SJSA1 (cell line): ENCODE measurements at places on chromosomes 6 and 20. TPM values are rescaled to one million over a fixed set of nuclear protein-coding genes. Genes with fewer than 3 reads are reported as not detected.

GRCh38 chr20:48194583-48194982 is 409.3 kb upstream of the SULF2 start:
- no peak for DNase-seq

DNA sequence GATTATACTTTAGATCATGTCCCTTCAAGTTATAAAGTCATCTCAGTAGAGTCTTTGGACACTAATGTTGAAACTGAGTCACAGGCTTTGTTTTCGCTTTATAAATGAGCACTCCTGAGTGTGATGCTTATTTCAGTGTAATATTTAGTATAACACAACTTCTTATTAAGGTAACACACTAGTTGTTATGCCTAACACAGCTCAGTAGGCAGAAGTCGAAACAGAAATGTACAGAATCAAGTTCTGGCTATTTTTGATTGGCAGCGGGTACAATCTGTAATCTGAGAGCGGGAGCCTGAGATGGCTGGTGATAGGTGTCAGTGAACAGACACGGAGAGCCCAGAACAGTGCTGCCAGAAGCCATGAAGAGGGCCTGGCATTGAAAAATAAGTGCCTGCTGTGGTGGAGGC is 11.4 kb downstream of the HECA start:
- DNase-seq = no peak

DNA sequence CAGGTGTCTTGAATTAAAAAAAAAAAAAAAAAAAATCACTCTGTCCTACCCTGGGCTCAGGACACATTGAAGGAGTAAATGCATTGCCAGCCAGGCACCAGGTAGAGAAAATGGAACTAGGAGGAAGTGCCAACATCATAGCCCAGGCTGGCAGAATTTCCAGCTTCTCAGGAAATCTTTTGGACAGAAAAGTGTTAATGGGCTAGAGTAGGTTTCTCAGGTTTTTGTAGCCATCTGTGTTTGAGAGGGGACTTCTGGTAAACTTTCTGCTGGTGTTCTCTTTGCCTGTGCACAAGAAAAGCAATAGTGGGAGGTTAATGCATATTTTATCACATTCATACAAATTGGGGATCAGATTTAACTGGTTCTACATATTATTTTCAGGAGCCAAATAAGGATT is 678.3 kb upstream of the NRSN1 start:
- DNase-seq = no peak

DNA sequence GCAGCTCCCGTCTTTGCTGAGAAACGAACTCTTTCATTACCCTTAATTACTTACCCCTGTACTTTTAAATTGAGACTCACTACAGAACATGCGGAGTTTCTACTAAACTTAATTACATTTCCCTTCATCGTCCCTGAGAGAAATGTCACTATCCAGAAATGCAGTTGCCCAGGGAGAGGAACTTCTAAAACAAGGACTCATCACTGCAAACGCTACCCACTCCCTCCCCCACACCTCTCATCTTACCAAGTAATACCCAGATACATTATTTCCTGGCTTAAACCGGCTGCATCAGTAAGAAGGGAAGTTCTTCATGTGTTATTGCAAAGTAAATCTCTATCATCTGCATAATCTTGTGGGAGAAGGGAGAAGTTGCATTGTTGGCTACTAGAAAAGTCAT is 138.3 kb downstream of the IPCEF1 start:
- no peak for DNase-seq

GRCh38 chr6:100891079-100891478 is 9.9 kb upstream of the ASCC3 start:
- DNase-seq = no peak

GRCh38 chr20:58523971-58524315 is 8.7 kb upstream of the APCDD1L start:
- no peak for DNase-seq

GRCh38 chr6:21949211-21949801 is 347.5 kb downstream of the PRL start:
- DNase-seq = no peak

DNA sequence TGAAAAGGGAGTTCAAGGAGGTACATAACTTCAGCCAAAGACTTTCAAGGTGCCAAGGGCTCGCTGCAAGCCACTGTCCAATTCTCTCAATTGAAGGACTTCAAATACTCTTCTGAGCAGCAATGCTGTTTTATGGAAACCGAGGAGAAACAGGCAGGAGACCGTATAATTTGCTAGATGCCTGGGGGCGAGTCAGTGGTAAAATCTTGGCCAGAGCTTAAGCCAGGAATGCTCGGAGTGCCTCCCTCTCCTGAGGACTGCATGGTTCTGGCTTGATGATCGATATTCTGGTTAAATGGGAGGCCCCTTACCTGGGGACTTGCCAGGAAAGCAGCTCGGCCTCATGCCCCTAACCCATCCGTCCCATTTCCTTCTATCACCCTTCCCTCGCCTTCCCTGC is 35.8 kb upstream of the NOP56 start:
- no peak for DNase-seq

The FRK gene
- 0.66 and 0.91 TPM in 2 replicates for total RNA-seq

DNA sequence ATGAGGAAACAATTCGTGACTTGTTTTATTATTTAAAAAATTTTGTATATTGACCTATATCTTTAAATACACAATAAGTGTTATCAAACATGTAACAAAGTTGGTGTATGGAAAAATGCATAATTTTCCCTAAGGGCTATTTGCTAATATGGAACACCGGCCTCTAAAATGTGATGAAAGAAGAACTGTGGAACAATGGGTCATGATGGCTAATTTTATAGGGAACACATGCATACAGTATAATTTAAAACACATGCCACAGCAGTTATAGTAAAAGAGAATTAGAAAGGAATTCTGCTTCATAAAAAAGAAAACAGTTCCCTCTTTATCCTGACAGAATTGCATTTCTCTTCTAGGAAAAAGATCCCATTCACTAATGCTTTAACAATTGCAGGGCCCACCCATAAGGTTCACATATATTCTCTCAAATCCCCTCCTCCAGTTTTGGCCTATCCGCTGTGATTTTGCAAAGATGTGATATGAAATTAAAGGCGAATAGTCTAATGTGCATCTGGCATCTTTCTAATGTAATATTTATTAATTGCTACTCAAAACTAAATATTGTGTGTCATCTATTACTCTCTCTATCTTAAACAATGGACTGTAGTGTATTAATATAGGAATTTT is 628.1 kb upstream of the CITED2 start:
- peak; percentile 56 for DNase-seq

DNA sequence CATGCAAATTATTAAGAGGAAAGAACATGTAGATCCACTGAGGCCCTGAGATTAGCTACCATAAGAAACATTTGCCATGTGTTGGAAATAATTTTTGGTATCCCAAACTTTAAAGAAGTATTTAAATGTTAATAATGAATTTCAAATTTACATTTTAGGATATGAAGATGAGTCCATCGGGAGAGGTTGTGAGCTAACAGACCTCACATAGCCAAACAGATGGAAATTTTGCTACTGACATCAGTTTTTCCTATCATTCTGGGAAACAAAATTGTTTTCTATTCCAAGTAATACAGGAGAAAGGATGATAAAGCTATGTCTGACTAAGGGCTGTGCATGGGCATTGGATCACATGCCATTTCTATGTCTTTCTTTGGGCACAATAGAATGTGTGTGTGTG is 809.6 kb downstream of the TENT5A start:
- no peak for DNase-seq

GRCh38 chr20:48621376-48622078 is 206.3 kb downstream of the PREX1 start:
- DNase-seq = no peak

The HFE gene
- total RNA-seq = 2.6 and 3.5 TPM in 2 replicates

GRCh38 chr6:149127212-149127611 is 190.3 kb upstream of the TAB2 start:
- peak; percentile 59 for DNase-seq

The HMGCLL1 gene
- not detected in 2 replicates for total RNA-seq

DNA sequence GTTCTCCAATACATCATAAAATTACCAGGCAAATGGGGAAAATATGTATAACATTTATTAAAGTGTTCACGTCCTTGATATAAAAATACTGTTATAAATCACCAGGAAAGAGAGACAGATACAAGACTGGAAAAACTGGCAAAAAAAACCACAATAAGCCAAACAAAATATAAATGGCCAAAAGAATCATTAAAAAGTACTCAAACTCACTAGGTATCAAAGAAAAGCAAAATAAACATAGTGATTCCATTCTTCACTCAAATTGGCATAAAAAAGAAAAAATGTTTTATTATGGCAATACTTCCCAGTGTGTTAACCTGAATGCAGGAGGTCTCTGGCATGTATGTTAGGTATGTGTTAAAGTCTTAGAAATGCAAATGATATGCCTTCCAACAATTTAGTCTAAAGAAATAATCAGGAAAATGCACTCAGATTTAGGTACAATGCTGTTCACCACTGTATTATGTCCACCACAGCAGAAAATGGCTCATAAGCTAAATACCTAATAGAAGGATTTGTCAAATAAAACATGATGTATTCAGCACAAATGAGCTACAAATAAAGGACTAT is 21.4 kb downstream of the SLC23A2 start:
- no peak for DNase-seq

DNA sequence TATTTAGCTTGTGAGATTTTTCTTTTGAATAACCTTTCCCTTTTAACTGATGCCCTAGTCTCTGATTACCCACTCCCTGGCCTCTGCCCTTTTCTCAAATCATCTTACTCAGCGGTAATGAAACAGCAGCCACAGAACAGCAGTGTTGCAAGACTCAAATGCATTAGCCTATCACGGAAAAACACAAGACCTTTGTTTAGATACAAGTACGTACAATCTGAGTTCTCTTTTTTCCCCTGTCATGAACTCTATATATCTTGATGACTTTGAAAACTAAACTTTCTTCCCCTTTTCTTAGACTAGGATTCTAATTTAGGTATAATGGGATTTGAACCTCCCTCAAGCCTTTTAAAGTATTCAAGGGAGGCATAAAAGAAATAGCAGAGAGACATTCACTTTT is 1034.9 kb downstream of the EYS start:
- DNase-seq = no peak

The MOCS1 gene
- 7.7 and 13.7 TPM in 2 replicates for total RNA-seq

DNA sequence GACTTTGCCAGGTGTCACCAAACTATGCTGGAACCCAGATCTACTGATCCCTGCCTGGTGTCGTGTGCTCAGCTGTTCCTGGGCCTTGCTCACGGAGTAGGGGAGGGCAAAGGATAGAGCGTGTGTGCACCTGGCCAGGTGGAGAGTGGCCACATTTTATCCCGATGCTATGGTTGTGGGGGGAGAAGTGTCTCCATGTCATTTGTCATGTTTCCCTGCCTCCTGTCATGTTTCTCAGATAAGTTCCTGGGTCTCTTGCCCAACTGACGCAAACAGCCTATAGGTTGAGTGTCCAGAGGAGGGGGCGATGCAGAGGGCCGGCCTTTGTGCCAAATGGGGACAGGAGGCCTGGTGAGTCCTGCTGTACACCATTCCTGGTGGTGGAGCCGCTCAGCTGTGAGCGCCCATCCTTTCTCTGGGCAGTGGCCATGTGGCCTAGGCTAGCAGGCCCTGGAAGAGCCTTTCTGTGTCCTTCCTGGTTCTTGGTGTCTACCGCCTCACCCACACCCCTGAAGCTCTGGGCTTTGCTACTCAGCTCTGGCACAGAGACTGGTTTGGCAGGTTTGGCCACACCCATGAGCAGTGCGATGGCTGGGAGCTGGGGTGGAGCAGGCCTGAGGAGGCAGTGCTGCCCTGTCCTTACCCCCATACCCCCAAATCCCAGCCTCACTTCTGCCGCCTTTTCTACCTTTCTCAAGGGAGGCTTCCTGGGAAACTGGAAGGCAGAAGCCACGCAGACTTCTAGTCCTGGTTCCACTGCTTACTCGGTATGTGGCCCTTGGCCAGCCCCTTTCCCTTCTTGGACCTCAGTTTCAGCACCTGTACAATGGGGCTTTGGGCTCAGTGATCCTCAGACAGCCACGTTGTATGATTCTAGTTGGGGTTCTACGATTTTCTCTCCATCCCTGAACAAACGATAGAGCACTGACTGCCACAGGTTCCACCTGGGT is 32.3 kb upstream of the EPB41L1 start:
- DNase-seq = no peak

The LY6G6D gene
- not detected in 2 replicates for total RNA-seq
